ENCODE measurements at places on chromosomes 4 and X. TPM values are rescaled to one million over a fixed set of nuclear protein-coding genes. Genes with fewer than 3 reads are reported as not detected.

The GRID2 gene
- polyA plus RNA-seq, result 7.5 TPM

DNA sequence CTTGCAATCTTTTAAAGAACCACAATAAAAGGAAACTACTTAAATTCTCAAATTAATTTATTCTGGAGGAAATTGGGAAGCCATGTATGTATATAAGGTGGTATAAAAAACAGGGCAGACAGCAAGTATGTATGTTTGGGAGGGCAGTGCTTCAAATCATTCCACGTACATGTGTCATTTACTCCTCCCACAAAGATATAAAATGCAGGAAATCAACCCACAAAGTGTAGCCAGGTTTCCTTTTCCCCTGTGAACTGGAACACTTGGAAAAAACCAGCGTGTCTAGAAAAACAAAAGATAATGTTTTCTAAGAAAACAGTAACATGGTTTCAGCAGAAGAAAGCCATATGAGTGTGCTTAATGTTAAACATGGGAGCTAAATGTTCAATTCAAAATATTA, 156.7 kb upstream of the FAM47A start:
- DNase-seq, result no peak

- no peak for DNase-seq
Measured at GRCh38 chr4:112361181-112361791, 64.1 kb downstream of the ALPK1 start.

GRCh38 chr4:106353786-106354185, 14.8 kb downstream of the GIMD1 start:
- no peak for DNase-seq

GRCh38 chrX:15245896-15246295, 24.0 kb downstream of the ASB9 start:
- no peak for DNase-seq

- DNase-seq, result no peak
Measured at GRCh38 chrX:10166731-10167151, 10.0 kb downstream of the CLCN4 start.
